ENCODE measurements at places on chromosomes 13 and 19.
A peak's percentile ranks its signal among the peaks of the same experiment; 100 is the strongest.

GRCh38 chr13:23618341-23618740 lies 48.1 kb downstream of the TNFRSF19 start:
- no peak for DNase-seq

DNA sequence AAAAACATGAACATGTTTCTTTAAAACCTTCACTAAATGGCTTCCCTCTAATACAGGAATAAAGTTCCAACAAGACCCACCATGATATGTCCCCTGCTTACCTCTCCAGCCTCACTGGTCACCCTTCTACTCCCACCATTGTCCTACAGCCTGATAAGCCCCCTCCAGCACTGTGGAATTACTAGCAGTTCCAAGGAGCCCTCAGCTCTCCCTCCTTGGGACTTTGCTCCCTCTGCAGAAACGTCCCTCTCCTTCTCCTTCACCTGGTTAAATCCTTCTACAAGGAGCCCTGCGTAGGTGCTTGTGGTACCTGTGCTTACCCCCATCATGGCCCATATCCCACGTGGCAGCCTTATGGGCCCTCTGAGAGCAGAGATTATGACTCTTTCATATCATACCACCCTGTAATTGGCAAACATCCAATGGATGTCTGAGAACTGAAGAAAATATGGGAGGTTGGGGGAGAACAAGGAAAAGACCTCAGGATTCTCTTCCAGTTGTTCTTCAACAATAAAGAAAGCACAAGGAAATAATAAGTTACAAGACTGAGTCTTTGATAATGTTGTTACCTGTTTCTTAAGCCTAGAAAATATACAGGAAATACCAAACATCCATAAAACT lies 26.1 kb upstream of the DOCK9 start:
- DNase-seq: no peak

DNA sequence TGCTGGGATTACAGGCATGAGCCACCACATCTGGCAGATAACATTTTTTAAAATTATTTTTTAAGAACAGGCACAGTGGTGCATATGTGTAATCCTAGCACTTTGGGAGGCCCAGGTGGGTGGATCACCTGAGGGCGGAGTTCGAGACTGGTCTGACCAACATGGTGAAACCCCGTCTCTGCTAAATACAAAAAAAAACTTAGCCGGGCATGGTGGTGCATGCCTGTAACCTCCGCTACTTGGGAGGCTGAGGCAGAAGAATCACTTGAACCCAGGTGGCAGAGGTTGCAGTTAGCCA lies 631 bp upstream of the PALM3 start:
- DNase-seq: no peak

- no peak for DNase-seq
Observed at GRCh38 chr13:35881360-35881759, 249.8 kb downstream of the DCLK1 start.

GRCh38 chr13:65875031-65875430 lies 1355.1 kb downstream of the PCDH9 start:
- no peak for DNase-seq

DNA sequence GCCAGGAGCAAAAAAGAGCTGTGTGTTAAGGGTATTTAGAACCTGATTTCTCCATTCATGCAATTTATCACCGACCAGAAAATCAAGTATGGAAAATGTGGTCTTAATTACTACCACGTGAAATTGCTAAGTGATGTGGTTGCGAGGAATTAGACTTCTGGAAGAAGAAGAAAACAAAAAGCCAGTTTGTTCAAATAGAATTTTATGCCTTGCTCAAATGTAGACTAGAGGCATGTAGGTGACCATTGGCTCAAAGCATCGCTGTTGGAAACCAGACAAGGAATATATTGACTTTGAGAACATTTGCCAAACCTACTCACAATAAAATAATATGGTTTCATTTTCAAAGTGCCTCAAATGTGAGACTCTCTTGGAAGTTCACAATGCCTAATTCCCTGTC lies 57.3 kb upstream of the LRCH1 start:
- DNase-seq: no peak

DNA sequence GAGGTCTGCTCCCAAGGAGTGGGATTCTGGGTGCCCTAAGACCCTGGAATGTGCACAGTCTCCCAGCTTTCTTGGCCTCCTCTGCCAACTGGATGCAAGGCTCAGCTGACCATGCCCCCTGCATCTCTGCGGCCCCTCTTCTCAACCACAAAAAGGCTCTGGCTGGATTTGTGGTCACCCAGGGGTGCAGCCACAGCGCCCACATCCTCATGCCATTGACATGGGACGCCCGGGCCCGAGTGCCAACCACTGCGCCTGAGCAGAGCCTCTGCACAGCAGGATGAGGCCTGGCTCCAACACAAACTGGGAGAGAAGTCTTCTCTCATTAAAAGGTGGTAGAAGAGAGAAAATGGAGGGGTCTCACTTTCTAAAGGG lies 103.5 kb downstream of the FOXO1 start:
- no peak for DNase-seq

DNA sequence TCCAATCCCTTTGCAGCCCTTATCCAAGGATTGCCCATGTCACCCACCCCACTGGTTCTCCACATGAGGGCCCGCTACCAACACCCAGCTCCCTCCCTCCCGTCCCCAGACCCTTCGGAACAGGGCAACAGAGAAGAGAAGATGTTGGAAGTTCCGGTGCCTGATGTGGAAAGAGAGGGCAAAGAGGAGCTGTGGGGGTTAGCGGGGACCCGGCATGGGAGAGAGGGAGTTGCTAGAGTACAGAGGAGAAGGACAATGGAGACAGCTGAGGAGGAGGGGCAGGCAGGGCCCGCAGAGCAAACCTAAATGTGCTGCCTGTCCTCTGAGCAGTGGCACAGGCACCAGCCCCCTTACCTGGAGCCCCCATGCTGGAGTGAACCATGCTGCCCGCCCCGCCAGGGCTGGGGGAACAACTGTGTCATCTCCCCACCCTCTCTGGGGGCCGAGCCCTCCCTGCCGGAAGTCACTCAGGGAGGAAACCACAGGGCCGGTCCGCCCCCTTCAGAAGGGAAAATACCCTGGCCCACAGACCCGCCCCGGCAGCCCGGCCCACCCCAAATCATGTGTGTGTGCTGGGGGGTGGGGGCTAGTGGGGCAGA lies at the start of gene POU2F2:
Gene POU2F2 (minus strand): TSS at position 417 of the 599 bp plus-strand sequence. CDS start 35 bp downstream, at position 382.
- peak; percentile 84 for DNase-seq

- DNase-seq: no peak
Observed at GRCh38 chr19:29318581-29318980, 105.6 kb upstream of the UQCRFS1 start.

GRCh38 chr13:24527266-24527775 lies 14.7 kb upstream of the PARP4 start:
- no peak for DNase-seq

DNA sequence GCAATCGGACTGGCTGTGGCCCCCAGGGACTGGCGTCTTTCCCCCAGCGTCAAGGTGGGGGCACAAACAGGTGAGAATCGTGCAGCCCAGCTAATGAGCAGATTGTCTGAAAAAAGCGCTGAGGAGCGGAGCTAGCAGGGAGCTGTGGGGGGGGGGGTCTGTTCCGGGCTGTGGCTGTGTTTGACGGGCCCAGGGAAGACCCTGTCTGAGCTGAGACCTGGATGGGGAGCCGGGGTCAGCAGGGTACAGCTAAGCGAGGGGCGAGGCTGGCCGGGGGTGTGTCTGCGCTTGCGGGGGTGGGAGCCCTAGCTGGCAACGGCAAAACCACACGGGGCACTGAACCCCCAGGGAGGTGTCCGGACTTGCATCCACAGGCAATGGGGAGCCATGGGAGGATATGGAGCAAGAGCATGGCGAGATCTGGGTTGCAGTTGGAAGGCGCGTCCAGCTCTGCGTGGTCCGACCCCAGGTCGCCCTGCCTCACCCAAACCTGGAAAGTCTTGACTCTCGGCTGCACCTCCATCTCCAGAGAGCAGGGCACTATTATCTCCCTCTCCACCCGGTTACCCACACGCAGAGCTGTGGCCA lies 4.6 kb downstream of the LINGO3 start:
- DNase-seq: no peak

DNA sequence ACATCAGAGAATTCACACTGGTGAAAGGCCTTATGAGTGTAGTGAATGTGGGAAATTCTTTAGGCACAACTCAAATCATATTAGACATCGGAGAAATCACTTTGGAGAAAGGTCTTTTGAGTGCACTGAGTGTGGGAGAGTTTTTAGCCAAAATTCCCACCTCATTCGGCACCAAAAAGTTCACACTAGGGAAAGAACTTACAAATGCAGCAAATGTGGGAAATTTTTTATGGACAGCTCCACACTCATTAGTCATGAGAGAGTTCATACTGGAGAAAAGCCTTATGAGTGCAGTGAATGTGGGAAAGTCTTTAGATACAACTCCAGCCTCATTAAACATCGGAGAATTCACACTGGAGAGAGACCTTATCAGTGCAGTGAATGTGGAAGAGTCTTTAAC lies 10.1 kb downstream of the ZNF17 start:
- DNase-seq: no peak

- no peak for DNase-seq
Observed at GRCh38 chr19:38977445-38978325, 2.1 kb upstream of the FBXO17 start.
